ENCODE measurements at places on chromosomes 12 and 14.

GRCh38 chr14:96090441-96091148 is 51.4 kb downstream of the C14orf132 start:
- no peak for DNase-seq

DNA sequence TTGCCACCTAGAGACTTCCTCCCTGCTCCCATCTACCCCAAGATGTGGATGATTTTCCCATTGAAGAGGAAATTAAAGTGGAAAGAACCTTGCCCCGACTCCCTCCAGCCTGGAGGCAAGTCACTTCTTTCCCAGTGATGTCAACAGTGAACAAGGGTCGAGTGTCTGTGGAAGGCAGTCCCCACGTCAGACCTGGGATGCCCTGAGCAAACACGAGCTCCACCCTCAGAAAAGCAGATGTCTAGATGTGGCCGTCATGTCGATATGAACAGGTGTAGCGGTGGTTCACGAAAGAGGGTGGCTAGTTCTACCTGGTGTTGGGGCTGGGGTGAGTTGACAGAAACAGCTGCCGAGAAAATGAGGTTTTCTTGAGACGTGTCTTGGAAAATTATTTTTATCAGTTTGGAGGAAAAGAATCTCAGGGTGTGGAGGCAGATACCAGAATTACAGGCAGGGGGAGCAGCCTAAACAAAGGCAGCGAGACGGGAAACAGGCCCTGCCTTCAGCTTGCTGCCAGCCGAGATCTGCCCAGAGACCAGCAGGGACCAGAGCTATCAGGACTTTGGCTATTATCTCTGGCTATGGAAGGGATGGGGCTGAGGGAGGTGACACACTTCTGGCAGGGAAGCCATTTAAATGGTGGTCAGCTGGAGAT is 25.9 kb downstream of the SYNDIG1L start:
- DNase-seq: peak; percentile 73

DNA sequence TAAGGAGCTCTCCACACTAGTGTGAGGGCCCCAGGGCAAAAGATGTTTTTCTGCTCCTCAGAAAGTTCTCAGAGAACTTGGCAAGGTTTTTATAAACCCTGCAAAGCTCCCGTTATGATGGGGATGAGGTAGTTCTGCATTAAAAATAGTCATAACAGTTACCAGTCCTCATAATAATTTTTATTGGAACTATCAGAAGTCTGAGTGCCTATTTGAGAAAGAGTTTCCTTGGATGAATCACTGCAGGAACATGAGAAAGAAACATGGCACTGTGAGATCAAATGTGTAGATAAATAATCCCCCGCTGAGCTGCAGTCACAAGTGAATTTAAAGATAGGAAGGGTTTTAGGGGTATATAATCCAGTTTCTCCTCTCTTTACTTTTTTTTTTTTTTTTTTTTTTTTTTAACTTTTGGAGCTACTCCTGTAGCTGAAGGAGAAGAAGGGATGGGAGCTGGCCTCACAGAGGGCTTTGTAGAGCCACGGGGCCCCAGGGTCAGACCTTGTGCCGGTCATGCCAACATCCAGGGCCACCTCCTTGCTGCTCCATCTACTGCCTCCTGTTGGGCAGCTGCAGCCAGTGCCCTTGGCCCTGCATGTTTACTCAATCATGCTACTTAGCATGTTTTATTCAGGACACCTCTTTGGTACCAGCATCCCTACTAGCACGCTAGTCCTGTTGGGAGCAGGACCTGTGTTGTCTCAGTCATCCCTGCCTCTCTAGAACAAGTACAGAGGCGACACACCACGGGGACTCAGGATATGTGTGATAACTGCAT is 39.5 kb downstream of the EVL start:
- peak; percentile 19 for DNase-seq

DNA sequence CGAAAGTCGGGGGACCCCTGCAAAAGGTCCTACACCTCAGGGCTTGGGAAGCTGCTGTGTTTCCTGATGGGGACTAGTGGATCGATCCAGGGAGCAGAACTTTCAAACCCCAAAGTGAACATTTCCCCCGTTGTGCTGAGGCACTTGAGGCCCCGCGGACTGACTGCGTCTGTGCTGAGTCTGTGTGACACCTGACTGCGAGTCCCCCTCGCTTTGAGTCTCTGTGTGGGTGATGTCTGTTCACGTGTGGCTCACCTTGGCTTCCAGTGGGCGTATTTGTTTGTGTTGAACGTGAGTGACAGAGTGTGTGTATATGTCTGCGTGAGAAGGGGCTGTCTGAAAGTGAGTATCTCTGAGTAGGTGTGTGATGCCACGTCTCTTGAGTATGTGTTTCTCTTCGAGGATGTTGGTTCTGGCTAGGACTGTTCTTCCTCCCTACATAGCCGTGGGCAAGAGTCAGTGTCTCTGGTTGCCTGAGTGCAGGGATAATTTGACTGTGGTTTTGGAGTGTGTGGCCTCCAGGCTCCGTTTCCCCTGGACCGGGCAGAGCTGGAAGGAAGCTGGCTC is 1.3 kb downstream of the TEAD4 start:
- no peak for DNase-seq

- no peak for DNase-seq
These were observed 139.7 kb downstream of the RIMBP2 start for GRCh38 chr12:130576371-130576816.

Measured in GM23338 (cell line).